Amniotic stem cell (primary cell): ENCODE measurements at places on chromosomes 1 and 21.

DNA sequence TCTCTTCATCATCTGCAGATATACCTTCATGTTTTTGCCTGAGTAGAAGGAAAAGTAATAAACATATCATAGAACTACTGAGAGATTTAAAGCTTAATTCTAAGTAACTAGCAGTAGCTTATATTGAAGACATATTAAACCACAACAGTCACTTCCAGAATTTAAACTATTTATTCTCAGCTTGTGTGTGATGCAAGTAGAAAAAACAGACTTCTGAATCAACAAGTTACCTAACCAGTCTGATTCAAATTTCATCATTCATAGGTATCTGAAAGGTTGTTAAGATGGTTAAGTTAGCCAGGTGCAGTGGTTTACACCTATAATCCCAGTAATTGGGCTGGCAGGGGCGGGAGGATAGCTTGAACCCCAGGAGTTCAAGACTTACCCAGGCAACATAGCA lies 41.9 kb downstream of the SPAG17 start:
- DNase-seq: no peak

DNA sequence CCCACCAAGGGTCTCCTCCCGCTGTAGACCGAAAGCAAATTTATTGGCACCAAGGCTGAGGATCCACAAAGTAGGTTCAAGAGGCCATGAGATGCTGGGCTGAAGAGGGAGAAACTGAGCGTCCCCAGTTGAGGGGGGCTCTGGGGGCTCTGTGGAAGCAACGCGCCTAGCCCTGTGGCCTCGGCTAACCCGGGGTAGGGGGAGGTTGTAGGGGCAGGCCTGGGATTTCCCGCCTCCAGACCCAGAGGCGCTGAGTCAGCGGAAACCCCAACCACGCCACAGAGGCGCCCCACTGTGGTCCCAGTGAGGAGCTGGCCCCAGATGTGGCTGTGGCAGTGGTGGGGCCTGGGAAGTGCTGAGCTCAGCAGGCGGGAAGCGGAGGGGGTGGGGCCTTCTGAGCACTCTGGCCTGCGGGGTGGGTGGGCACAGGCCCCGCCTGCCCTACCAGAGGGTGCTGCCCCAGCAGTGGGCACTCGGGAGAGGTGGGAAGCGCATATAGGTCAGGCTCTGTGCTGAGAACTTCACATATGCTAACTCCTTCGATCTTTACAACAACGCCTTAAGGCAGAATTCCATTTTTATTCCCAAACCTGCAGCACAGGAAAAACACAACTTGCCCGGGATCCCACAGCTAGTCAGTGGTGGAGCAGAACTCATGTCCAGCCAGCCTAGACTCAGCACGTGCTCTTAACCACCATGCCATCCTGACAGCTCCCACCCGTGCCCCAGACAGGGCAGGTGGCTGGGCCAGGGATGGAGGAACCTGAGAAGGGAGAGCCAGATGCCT lies 1.5 kb upstream of the COL16A1 start:
- DNase-seq: no peak

- DNase-seq: no peak
Measured at GRCh38 chr1:119651641-119652040, 3.6 kb upstream of the ZNF697 start.

DNA sequence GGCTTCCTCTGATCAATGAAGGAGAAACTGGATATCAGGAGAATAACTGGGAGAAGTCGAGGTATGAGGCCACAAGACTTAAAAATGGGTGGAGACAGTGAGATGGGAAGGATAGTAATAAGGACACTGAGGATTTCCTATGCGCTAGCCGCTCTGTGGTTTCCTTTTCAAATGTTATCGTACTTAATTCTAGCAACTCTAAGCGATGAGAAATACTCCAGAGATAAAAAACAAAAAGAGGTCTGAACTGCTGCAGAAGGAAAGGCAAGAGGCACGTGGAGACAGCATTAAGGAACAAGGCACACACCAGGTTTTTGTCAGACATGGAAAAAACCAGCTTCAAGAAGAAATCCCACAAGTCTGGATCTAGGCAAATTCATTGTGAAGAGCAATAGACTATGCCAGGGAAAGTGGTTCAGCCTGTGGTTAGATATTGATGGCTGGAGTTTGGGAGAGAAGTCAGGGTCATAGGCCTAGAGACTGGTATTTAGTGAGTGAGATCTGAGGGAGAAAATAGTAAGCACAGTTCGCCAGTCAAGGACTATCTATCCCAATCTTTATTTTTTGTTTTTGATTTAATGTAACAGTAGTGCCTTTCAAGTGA lies 5.3 kb downstream of the CLCA2 start:
- no peak for DNase-seq
